ENCODE measurements at places on chromosomes 6 and 20.

DNA sequence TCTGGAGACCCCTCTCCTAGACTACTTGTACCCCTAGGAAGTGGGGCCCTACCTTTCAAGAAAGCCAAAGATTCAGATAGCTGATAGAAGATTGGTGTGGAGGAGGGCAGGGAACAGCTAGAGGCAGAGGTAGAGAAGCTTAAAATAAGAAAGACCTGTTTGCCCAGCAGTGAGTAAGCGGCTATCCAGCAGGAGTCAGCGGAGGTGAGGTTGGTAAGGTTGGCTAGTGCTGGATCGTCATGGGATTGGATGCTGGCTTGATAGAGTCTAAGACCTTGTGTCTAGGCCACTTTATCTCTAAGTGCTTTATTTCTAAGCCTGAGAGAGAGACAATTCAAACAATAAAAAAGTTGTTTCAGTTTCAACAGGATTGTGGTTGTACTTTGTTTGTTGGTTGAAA lies 19.1 kb downstream of the ANKS1A start:
- DNase-seq = no peak

GRCh38 chr6:45044510-45045252 lies 283.4 kb upstream of the RUNX2 start:
- DNase-seq = no peak

DNA sequence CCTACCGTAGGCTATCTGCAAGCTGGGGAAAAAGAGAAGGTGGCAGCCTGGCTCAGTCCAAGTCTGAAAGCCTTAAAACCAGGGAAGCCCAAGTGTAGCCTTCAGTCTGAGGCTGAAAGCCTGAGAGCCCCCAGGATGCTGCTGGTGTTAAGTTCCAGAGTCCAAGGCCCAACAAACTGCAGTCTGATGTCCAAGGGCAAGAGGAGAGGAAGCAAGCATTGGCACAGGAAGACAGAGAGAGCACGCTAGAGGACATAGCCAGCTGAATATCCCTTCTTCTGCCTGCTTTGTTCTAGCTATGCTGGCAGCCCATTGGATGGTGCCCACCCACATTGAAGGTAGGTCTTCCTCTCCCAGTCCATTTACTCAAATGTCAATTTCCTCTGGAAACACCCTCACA lies 12.1 kb upstream of the L3MBTL1 start:
- no peak for DNase-seq

DNA sequence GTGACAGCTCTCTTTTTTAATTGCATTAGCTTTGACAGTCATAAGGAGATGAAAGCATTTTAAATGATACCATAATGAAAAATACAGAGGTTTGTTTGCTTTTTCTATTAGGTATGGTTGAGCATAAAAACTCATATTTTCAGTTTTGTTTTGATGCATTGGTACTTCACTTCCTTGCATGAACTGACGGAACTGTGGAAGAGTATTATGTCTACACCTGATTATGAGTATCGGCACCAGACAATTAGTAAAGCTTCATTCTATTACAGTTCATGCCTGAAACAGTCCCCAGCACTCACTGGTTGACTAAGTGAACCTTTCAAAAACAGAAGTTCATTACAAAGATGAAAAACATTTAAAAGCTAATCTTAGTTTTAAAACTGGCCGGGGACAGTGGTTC lies 593.0 kb downstream of the GRIK2 start:
- DNase-seq = no peak

- DNase-seq = no peak
Observed at GRCh38 chr20:45981261-45981660, 9.3 kb upstream of the ZNF335 start.
